HS-5 (cell line): ENCODE measurements at places on chromosomes 5 and 9.

DNA sequence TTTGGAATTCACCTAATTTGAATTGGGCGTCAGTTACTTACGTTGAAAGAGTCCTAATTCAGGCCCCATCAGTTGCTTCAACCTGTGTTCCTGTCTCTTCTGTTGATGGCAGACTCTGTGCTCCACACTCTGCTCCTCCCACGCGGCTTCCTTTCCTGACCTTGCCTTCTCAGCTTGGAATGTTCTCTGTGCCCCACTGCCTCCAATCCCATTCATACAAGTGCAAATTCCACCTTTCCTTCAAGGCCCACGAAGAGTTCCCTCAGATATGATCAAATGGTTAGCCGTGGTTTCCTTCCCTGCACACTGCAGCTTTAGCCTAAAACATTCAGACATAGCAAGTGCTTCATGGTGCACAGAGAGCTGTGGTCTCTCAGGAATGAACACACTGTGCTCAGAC, 65.7 kb downstream of the SREK1 start:
- no peak for DNase-seq

DNA sequence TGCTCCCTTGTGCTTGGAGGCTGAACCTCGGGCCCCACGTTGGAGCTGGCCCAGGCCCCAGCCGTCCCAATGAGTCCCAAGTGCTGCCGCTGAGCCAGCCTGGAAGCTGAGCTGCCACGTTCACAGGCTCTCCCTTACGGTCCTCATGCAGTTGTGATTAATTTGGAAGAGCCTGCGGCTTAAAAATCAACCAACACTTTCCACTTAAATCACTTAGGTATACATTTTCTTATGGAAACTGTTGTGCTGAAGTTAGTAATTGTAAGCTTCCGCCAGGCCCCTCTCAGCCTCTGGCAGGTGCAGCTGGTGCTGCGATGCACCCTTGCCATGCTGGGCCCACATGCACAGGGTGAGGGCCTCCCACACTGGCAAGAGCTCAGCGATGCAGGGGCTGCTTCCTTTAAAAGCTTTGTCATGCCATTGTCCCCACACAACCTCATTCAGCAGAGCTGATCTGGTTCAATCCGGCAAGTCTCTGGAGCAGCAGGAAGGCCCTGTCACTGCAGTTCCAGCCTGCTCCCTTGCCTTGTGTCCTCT, 61.0 kb downstream of the IPPK start:
- DNase-seq = no peak

DNA sequence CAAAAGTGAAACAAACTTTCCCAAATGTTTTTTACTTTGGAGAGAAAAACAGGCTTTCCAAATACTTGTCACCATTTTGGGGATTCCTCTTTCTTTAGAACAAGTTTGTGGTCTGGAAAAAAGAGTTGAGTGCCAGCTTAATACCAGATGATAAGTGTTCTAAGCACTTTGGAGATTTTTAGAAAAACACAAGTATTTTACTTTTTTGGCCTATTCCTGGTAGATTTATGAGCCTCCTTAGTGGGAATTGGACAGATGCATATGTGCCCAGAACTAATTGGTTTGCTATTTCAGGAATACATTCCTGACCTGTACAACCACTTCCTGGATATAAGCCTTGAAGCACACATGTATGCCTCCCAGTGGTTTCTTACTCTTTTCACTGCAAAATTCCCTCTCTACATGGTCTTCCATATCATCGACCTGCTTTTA, 40.5 kb downstream of the GPR21 start:
- peak; percentile 30 for DNase-seq

- DNase-seq = no peak
These were observed 584.0 kb downstream of the ACTL7B start for GRCh38 chr9:108271646-108272348.

DNA sequence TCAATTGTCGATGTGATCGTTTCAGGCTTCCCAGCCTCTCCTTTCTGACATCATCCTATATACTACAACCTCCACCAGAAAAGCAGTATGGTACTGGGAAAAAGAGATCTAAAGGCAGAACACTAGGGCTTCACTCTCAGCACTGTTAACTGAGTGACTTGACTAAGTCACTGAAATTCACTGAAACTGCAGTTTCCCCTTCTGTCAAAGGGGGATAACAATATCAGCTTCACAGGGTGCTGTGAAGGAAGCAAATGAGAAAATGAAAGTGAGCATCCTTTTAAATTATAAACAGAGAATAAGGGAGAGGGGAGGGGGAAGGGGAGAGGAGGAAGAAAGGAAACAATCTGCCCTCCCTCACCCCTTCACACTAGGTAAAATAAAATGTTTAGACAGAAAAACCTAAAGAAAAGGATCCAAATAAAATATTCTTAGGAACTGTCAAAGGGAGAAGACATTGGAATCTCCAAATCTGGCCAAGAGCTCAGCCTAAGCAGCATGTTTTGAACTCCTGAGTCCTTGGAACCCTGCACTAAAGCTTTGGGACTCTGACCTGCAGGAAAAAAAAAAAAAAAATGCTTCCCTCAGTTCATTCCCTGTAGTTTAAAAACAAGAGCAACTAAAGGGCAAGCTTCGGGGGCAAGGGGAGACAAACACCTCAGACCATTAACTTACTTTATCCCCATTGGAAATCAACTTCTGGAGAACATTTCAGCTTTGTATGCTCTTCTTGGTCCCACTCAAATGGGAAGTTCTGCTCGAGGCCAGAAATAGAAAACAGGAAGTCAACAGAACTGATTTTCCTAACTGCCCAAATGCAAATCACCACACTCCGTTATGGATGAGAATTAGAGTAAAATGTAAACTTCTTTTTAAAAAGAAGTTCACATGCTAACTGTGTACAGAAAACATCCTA, 178.3 kb downstream of the DEPDC1B start:
- DNase-seq = no peak

DNA sequence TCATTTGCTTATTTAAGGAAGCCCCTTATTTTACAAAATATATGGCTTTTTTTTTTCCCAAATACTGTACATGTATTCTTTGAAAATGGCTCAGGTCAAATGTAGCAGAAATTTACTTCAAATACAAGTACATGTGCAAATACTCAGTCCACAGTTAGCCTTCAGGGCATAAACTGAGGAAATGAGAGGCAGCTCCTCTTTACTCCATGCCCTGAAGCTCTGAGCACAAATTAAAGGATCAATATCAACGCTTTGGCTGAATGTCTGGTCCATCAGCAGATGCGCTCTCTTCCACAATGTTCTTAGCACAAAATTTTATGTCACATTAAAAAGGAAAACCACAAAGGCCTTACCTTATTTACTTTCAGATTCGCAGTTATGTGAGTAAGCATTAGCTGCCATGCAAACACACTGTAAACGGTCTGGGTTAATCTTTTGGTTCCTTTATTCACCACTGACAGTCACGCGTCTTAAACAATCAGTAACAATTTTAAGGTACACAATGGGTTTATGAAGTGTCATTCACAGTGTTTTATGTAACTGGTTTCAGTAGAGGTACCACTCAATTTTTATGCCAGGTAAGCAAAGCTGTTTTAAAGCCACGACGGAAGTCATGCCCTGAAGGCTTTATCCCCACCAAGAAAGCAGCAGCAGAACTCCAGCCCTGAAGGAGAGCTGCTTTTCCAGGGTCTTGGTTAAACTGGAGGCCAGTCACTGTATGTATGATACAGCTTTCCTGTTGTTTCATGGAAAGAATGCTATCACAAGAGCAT, 103.4 kb downstream of the OTULIN start:
- no peak for DNase-seq

DNA sequence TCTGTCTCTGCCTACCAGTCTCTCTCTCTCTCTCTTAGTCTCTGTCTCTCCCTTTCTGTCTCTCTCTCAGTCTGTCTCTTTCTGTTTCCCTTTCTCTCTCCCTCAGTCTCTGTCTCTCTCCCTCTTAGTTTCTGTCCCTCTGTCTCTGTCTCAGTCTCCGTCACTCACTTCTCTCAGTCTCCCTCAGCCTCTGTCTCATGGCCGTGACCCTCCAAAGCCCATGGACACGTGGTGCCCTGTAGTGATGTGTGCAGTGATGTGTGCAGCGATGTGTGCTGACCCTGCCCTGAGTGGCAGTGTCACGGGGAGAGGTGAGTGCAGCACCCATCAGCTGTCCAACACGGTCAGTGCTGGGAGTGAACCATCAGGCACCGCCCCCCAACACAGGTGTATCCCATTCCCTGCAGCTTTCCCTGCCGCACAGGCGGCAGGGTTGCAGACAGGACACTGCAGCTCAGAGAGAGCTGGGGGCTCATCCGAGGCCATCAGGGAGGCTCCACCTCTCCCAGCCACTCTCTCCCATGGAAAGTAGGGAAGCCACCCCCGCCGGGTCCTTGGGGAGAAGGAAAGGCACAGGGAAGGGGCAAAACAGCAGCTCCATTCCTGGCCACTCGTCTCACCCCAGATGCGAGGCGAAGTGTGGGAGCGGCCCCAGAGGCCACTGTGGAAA, 794 bp upstream of the LRRC14B start:
- no peak for DNase-seq

DNA sequence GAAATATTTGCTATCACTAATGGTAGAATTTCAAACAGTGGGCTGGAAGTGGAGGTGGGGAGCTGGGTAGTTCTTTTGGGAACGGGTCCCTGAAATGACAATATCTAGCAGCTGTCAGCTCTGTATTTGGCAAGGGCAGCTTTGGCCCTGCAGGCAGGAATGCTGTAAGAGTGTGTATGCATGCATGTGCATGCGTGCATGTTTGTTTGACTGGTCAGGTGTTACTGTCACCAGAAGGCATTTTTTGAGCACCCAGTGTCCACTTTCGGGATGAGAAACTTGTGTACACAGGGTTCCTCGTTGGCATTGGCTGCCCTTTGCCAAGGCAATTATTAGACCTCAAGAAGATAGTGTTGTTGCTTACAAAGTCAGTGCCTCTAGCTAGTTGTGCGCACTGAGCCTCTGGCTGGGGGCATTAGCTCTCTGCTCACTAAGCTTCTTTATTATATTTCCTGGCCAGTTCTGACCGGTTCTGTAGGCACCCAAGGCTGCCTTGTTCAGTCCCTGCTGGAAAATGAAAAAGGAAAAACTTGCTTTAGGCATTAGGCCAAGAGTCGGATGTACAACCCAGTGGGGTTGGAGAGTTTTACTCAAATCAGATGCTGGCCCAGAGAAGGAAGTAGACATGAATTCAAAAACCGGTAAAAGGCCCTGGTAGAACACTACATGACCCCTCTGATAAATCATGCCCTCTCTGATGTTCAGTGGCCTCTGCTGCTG, 2.0 kb downstream of the CYFIP2 start:
- no peak for DNase-seq

DNA sequence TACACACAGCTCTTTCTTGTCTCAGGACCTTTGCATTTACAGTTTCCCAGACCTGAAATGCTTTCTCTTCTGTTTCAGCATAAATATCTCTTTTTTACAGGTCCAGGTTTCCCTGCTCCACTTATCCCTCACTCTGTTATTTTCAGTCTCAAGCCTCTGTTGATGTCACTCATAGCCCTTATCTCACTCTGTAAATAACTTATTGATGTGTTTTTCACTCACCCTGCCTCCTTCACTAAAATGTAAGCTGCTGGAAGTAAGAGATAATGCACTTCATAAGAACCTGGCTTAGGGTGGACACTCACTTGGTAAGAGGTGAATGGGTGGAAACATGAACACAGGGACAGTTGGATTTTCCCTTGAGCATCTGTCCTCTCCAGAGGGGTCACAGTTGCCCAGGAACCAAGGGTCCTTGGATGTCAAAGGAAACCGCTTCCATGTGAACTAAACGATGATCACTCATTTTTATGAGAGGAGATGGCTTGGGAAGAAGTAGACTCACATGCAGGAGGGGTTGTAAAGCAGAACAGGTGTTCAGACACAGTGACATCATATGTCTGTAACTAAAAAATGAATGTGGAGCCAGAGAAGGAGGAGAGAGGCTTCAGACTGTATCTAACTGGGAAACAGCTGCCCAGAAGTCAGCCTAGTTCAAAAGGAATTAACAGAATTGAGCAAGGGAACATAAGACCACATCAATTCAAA, 5.5 kb upstream of the HTR4 start:
- no peak for DNase-seq

DNA sequence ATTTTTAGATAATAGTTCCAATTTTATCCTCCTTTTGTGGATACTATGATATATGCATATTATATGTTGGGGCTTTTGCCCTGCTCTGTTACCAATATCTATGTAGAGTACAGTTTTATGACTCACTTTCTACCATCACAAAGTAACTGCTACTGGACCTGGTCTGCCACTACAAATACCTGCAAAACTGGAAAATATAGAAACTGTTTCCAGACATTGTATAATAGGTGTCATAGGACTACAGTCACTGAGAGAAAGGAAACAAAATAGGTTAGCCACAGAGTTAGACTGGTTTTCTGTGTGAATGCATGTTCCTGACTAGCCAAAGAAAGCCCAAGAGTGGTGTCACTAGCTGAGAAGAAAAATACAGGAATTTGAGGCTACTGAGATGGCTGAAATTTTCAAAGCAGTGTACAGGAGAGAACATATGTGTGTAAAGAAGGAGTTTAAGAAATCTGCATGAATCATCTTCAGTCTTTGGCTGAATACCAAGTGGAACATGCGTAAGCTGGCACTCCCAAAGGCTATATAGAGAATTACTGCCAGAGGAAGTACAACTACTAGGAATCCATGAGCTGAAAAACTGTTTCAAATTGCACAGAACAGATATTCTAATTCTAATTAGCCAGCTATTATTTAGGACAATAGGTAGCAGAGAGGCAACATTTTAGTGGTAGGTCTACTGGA, 29.0 kb upstream of the FAM174A start:
- DNase-seq = peak; percentile 80

DNA sequence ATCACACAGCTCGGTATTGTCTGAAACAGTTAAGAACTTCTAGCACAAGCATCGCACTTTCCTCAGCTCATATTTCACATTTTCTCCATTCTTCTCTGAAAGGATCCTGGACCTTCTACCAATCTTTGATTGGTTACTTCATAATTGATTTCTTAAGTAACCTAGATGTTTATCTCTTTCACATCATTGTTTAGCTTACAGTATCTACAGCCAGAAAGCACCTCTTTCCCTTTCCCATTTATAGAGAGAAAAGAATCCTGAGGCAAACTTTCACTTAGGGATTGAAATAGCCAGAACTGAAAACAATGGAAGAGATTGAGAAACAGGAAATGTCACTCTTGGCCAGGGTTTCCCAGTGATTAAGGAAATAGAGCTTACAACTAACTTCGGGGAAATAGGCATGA, 2.5 kb downstream of the IL33 start:
- no peak for DNase-seq

- DNase-seq = no peak
These were observed 262.5 kb upstream of the C9orf72 start for GRCh38 chr9:27835746-27836145.

GRCh38 chr5:67900514-67900913, 315.0 kb upstream of the PIK3R1 start:
- no peak for DNase-seq

- no peak for DNase-seq
These were observed 2.2 kb downstream of the SPIN1 start for GRCh38 chr9:88390371-88390990.
